Esophagus mucosa (tissue), 1 donor: ENCODE measurements at places on chromosomes 5 and 9.

DNA sequence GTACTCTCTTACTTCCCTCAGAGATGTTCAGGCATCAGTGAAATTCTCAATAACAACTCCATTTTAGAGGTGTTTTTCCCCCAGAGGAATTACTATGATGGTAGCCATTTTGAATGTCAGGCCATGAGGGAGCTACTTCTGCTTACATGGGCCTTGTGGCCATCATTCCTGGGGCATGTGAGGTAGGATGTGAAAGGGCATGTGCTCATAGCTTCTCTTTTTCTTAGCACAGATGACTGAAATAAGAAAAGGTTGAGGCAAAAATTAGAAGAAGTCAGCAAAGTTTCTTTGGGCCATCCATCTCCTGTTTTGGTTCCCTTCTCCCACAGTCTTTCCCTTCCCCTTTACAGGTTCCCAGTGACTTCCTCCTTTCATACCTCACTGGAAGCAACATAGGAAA lies 68.8 kb downstream of the FEM1C start:
- no peak for ATAC-seq

DNA sequence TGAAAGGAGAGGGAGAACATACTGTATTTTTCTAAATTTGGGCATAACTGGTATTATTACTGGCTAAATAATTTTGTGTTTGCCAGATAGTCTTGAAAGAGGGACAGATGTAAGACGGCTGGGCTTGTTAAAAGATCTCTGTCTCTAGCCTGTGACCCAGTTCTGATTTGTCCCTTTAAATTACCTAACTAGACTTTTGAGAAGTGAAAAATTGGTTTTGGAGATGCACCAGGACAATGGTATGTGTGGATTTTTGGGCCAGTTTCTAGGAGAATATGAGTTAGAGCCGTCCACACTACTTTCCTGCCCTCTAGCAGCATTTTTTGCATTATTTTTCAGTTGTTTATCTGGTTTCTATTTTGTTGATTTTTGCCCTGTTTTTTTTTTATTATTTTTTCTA lies 33.5 kb downstream of the LNPEP start:
- ATAC-seq = no peak

GRCh38 chr9:136928591-136928990 lies 15.9 kb downstream of the FBXW5 start:
- ATAC-seq = no peak

DNA sequence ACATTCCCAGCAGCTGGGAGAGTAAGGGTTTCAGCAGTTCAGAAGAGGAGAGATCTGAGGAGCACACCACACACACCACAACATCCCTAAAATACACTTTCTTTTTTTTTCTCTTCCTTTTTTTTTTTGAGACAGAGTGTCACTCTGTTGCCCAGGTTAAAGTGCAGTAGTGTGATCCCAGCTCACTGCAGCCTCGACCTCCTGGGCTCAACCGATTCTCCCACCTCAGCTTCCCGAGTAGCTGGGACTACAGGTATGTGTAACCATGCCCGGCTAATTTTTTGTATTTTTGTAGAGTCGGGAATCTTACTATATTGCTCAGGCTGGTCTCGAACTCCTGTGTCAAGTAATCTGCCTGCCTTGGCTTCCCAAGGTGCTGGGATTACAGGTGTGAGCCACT lies 9.7 kb upstream of the UBAP1 start:
- ATAC-seq = no peak

DNA sequence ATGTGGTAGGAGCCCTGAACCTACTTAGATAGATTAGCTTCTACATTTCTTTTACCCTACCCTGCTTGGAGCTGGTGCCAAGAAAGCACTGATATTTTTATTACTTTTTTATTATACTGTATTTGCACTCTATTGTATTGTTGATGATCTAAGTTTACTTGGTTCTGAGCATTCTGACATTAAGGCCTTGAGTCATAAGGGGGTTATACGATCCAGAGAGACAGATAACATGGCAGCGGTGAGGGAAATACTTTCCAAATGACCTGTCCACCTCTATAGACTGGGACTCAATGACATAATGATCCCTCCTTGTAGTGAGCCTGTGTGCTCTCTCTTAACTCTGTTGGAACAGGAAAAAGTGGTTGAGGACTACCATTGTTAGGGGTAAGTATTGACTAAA lies 176.3 kb downstream of the MAN2A1 start:
- ATAC-seq = peak; percentile 29

DNA sequence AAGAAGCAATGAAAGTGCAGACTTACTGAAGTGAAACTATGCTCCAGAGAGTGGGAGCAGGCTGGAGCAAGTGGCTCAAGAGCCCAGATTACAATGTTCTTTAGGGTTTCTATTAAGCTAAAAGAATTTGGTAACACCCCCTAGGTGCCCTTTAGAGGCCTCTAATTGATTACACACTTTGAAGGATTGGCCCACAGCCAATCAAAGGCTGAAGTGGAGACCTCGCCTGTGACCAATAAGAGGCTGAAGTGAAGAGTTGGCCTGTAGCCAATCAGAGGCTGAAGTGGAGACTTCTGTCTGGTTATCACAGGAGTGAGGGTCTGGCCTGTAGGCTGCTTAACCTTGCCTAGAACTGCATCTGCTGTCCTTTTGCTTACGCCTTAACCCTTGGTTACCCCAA lies 46.7 kb upstream of the SPATA31C2 start:
- no peak for ATAC-seq

DNA sequence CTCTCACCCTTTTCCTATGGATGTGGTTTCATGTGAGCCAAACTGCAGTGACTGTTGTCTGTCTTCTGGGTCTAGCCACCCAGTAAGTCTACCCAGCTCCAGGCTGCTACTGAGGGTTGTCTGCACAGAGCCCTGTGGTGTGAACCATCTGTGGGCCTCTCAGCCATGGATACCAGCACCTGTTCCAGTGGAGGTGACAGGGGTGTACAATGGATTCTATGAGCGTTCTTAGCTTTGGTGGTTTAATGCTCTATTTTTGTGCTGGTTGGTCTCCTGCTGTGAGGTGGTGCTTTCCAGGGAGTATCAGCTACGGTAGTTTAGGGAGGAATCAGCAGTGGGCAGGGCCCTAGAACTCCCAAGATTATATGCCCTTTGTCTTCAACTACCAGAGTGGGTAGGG lies 186.7 kb downstream of the NR2F1-AS1 start:
- ATAC-seq = no peak

GRCh38 chr9:20662156-20662555 lies 21.9 kb upstream of the FOCAD start:
- no peak for ATAC-seq

DNA sequence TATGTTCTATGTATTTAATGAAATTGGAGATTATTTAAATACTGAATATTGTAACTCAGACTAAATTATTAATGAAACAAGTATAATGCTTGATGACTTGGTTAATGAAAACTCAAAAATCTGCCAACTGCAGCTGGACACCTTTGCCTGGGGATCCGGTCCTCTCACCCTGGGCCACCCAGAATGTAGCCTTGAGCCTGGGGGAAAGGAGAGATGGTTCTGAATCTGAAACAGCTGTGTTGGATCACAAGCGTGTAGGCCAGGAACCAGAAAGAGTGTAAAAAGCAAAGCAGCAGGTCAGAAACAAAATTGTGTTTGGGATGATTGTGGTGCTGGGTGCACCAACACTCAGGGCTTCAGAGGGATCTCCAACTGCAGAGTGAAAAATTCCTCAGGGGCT lies 38.5 kb downstream of the ADAMTS16 start:
- ATAC-seq = no peak

DNA sequence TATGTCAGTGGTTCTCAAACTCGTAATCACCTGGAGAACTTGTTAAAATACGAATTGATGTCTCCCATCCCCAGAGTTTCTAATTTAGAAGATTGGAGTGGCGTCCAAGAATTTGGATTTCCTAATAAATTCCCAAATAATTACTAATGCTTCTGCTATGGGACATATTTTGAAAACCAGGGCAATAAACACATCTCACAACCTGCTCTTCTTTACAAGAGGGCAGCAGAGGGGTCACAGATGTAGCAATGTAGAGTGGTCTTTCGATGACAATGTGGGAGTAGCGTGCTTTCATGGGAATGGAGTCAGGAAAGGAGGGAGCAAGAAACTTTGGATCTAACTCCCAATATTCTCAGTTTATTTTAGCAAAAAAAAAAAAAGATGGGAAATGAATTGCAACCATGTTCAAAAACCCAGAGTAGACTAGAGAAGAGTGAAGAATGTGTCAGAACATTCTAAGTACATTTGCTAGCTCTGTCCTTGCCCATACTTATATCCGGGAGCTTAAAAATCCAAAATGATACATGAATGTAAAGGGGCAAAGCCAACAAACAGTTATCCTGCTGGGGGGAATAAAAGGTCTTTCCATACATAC lies 33.8 kb upstream of the ALDH1A1 start:
- ATAC-seq = no peak

DNA sequence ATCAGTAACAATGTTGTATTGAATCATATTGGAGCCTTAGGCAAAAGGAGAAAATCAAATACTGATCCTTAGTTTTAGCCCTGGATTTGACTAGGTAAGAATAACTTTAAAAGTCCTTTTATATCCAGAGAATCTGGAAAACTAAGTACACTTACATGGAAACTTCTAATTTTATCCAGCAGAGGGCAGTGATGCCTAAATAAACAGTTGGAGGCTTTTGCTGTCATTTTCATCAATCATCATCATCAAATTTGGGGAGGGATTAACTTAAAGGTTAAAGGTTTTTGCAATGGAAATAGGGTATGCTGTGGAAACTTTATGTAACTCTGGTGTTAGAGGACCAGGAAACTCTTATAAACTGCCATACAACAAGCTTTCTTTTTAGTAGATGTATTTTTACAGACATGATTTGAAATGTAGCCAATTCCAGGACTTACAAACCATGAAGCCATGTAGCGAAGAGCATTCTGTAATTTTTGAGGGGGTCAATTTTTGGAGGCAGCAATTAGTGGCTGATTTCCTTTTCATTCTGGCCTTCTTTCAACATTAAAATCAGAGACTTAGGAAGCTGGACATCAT lies 112.7 kb downstream of the OSTF1 start:
- ATAC-seq = no peak

DNA sequence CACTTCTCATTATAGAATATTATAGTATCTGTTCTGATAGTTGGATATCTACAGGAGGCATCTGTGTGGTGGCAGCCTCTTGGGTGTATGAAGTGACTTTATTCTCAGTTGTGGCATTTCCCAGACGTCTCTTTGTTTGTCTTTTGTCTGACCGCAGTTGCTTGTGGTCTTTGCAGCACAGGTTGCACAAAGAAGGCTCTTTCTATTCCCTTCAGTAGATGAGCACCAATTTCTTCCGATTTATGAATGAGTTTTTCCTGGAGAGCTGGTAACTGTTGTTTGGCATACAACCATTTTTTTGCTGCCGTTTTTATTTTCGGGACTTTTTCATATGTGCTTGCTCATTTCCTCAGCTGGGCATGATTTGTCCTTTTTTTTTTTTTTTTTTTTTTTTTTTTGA lies 56.4 kb upstream of the MYO10 start:
- ATAC-seq = no peak

- ATAC-seq = no peak
These were observed 407.4 kb upstream of the TNC start for GRCh38 chr9:115525111-115526058.

- ATAC-seq = no peak
These were observed 210.6 kb downstream of the MARCHF11 start for GRCh38 chr5:15968993-15969392.

DNA sequence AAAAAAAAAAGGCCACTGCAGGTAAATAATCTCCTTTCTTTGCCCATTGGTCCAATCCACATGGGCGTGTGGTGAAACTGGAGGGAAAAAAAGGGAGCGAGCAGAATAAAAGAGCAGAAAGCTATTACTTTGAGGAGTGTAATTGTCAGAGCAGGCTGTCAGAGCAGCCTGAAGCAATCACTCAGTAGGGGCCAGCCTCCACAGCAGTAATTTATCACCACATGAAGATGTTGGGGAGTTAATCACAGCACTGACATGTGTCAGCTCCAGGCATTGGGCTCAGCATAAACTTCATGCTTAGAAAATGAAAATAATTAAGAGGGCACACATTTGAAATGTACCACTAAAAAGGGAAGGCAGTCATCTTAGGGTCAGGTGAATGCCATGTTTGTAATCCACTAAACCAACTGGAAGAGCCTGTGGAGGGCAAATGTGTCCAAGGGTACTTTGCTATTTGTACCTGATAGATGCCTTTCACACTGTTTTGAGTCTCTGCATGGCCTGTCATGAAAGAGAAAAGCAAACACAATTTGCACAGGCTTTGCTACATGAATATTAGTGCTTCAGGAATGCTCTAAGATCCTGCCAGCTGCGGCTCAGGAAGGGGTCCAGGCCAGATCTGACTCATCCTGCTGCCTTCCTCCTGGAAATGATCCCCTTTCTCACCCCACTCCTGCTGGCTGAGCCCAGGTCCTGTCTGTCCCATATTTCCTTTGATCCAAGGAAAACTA lies 2.9 kb upstream of the PTGER4 start:
- no peak for ATAC-seq

GRCh38 chr9:128094166-128094949 lies 26.3 kb downstream of the SLC25A25 start:
- peak; percentile 85 for ATAC-seq

- no peak for ATAC-seq
These were observed 3.1 kb upstream of the BARX1 start for GRCh38 chr9:93958121-93958818.

DNA sequence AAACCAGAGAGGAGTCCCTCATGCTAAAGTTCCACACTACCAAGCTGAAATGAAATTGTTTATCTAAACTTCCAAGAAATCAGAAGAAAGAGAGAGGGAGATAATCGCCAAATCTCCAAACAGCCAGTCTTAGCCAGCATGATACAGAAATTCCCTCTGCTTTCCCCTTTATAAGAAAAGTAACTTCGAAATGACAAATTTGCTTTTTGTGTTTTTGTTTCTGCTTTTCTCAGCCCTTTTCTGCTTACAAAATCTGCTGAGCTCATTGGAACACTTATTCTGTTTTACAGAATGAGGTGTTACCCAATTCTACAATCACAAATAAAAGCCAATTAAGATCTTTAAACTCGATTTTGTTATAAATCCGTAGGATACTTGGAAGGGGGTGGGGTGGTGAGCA lies 72.9 kb downstream of the SFXN1 start:
- ATAC-seq = no peak

DNA sequence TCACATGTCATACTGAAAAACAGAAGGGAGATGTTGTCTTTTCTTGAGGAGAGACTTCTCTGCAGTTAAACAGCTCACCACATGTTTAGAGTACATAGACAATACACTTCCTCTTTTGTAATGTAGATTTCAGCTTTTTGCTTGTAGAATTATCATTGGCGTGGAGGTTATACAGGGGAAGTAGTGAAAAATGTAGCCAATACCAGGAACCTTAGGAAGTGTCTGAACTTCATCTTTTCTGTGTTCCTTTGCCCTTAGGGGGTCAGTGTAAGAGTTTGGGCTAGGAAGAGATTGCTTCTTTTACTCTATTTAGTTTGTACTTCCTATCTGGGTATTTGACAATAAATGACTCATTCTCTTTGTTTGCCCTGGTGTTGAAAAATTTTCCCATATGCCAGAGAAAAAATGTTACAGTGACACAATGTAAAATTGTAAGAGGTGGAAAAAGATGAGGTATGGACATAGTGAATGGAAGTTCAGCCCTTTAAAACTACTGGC lies 21.0 kb upstream of the CDKN2B start:
- peak; percentile 50 for ATAC-seq

- no peak for ATAC-seq
These were observed 1503.0 kb downstream of the EFNA5 start for GRCh38 chr5:106167766-106168165.
